GM04504 (cell line): ENCODE measurements at places on chromosomes 1 and 21.

DNA sequence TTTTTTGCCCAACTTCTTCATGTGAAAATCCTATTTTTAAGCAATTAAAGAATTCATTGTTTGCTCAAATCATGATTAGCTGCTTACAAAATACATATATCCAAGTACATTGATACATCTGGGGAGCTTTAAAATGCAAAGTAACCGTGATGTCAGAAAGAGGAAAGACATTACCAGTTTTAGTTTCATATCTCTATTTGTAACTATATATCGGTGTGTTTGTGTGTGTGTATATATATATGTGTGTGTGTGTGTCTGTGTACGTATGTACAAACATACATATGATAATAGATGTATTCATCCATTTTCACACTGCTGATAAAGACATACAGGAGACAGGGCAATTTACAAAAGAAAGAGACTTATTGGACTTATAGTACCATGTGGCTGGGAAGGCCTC lies 310.1 kb downstream of the DPYD start:
- no peak for DNase-seq

GRCh38 chr21:39385299-39386145 lies 36.6 kb upstream of the HMGN1 start:
- peak; percentile 56 for DNase-seq

DNA sequence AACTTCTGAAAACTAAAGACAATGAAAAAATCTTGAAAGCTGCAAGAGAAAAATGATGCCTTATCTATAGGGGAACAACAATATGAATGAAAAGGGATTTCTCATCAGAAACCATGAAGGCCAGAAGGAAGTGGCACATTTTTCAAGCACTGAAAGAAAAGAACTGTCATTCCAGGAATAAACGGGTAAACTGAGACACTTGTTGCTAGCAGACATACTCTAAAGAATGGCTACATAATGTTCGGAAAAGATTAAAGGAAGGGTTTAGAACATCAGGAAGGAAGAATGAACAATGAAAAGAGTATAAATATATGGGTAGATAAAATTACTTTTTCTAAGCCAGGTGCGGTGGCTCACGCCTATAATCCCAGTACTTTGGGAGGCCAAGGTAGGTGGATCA lies 14.5 kb downstream of the RBBP5 start:
- DNase-seq = no peak

GRCh38 chr1:66954208-66954607 lies 29.4 kb downstream of the MIER1 start:
- DNase-seq = no peak

GRCh38 chr1:91490501-91490900 lies 10.2 kb upstream of the CDC7 start:
- DNase-seq = no peak

- no peak for DNase-seq
These were observed 46.8 kb downstream of the TRIM11 start for GRCh38 chr1:228359613-228360532.

GRCh38 chr1:203379825-203380224 lies 28.9 kb upstream of the FMOD start:
- DNase-seq = no peak

DNA sequence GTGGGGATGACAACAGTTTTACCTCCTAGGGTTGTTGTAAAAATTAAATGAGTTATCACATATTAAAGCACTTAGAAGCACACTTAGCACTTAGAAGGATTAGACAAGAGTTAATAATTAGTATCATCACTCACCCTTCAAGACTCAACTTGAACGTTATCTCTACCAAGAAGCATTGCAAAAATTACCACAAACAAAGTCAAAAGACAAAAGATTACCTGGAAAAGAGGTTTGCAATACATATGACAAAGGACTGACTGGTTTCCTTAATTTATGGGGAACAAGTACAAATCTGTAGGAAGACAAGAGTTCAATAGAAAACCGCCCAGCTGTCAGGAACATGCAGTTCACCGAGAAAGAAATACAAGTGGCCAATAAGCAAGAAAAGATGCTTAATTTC lies 93.3 kb upstream of the ATP1A1 start:
- no peak for DNase-seq
